Stimulated activated CD8-positive, alpha-beta memory T cell treated with anti-CD3 and anti-CD28 coated beads, Interleukin-2, amount 100 ng/mL, for 1 hour (primary cell): ENCODE measurements at places on chromosomes 4 and X.

DNA sequence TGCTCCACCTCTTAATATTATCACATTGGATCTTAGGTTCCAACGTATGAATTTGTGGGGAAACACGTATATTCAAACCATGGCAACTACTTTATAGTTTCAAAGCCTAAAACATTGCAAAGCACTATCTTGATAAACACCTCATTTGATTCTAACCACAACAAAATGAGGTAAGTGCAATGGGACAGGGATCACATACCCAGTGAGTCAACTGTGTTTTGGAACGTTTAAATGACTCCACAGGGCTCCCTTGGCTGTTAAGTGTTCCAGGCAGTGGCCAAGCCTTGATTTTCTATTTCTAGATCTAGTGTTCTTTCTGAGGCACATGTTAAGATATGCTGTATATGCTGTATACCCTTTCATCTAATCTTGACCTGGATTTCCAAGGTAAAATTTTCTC, 54.5 kb upstream of the C1QTNF7 start:
- no peak for DNase-seq

- no peak for DNase-seq
These were observed 8.2 kb downstream of the SH3TC1 start for GRCh38 chr4:8207314-8207713.

DNA sequence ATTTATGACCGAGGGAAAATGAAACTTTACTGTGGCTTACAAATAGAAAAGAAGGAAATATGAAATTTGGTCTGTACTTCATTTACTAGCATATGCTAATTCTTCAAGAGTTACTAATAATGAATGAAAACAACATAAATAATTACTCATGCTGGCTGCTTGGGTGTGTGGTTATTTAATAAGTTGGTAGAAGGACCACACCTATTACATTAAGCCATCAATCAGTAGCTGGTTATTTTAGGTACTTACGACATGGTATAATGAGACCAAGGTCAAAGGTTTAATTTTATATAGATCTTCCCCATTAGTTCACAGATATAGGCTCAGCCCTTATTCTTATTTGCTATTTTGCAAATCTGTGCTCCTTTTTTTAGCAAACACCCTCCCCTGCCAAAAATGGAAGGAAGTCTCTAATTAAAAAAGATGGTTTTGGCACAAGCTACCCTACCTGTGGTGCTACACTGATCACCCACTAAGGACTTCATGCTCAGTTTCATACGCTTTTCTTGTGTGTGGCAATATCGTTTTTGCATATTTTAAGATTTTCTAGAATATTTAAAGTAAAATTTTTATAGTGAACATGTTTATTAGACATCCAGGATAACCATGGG, 14.1 kb downstream of the TMPRSS11D start:
- DNase-seq: no peak

GRCh38 chr4:156623376-156623775, 348.2 kb downstream of the PDGFC start:
- no peak for DNase-seq

GRCh38 chrX:125205918-125206665, 113.6 kb upstream of the TEX13C start:
- no peak for DNase-seq

DNA sequence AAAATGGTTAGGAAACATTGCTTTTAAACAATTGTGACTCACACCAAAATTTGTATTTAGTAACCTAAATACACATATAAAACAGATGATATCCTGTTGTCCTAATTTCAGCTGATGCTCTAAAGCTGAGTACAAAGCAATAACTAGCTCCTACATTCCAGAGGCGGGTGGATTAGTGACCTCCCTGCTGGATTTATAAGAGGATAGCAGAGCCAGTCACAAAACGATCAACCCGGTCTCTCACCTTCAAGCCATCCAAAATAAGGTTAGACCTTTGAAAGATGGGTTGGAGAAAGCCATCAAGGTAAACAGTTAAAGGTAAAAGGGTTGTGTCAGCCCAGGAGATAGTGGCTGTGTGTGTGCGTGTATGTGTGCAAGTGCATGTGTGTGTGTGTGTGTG, 43.2 kb upstream of the SFRP2 start:
- DNase-seq: no peak

GRCh38 chr4:101192244-101192643, 155.1 kb downstream of the PPP3CA start:
- no peak for DNase-seq

- DNase-seq: no peak
These were observed 8.1 kb upstream of the KLHL34 start for GRCh38 chrX:21666252-21666651.
